ENCODE measurements at places on chromosomes 16 and 17. TPM values are rescaled to one million over a fixed set of nuclear protein-coding genes. Genes with fewer than 3 reads are reported as not detected.

DNA sequence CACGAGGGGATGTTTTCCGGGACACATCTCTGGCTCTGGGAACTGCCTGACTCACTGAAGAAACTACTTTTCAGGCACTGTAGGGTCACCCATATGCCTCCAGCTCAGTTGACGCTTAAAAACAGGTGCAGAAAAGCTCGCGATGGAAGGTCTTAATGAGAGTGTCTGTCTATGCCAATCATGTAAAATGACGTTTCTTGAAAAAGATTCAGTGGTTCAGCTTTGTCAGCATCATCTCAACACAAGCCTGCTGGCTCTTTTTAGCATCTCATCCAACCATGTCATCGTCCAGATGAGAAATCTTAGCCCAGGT is 27.5 kb downstream of the OR1D5 start:
- ATAC-seq: no peak

KRT15 gene
- total RNA-seq: 2,810 TPM

- ATAC-seq: no peak
These were observed 37.0 kb downstream of the NPLOC4 start for GRCh38 chr17:81599719-81600486.

NTN3 gene
- total RNA-seq: 0.08 TPM

ARHGAP23 gene
- 148 TPM for total RNA-seq

METTL2A gene
- total RNA-seq: 15.7 TPM

DNA sequence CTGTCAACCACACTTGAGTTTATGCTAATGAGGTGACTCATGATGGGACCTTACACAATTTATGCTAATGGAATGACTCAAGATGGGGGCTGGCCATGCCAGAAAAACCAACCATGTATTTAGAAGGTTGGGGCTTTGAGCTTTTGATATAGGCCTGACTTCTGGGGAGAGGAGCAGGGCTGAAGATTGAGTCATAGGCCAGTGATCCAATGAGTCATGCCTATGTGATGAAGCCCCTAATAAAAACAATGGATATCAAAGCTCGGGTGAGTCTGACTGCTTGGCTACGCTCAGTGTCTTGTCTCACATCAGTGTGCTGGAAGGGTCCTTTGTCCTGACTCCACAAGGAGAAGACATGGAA is 7.3 kb downstream of the MFSD6L start:
- peak; percentile 71 for ATAC-seq

DNA sequence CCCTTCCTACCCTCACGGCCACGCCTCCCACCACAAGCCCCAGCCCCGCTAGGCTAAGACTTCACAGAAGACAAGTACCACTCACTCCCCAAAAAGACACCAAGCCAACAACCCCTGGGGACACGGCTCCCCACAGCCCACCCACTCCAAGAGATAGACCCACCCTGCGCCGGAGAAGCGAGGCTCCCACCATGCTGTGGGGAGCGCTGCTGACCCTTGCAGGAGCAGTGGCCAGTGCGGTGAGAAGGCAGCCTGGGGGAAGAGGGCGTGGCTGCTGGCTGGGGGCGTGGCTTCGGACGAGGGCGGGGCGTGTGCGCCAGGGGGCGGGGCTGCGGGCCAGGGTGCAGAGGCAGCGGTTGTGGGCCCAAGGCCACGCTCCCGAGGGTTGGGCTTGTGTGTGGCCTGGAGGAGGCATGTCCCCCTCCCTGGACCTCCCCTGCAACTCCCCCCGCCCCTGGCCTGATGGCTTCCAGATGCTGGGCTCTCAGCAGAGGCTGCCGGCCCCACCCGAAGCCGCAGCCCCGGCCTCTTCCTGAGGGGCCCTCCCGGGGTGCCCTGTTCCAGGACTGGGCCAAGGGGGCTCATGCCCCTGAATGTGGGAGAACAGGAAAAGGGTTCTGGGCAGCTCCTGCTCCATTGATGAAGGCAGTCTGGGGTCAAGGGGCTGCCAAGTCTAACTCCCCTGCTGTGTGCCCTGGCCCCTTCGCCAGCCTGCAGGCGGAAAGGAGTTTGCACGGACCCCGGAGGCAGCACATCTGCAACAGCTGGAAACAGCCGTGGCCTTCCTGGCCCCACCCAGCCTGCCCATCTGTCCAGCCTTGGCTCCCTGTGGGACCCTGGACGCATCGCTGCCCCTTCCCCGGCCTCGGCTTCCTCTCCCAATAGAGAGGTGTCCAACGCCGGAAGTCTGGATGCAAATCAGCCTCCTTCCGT is 9.1 kb downstream of the TFAP4 start:
- ATAC-seq: peak; percentile 14

DNA sequence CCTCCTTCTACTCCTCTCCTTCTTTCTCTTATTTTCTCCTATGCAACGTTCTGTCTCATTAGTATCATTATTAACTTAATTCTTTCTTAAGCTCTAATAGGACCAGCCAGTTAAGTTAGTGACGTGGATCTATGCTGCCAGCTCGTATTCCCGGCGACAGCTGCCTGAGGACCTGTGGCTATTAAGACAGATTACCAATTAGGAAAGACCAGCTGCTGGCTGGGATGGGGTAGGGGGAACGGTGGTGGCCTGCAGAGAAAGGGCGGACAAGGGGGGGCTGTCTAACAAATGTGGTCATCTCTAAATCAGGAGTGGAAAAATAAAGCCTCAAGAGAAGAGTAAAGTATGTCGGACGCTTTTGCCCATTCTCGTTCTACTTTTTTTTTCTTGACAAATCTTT is 770 bp upstream of the MYH3 start:
- no peak for ATAC-seq

CFAP97D1 gene
- not detected for total RNA-seq

SERPINF2 gene
- total RNA-seq: 2.7 TPM

DNA sequence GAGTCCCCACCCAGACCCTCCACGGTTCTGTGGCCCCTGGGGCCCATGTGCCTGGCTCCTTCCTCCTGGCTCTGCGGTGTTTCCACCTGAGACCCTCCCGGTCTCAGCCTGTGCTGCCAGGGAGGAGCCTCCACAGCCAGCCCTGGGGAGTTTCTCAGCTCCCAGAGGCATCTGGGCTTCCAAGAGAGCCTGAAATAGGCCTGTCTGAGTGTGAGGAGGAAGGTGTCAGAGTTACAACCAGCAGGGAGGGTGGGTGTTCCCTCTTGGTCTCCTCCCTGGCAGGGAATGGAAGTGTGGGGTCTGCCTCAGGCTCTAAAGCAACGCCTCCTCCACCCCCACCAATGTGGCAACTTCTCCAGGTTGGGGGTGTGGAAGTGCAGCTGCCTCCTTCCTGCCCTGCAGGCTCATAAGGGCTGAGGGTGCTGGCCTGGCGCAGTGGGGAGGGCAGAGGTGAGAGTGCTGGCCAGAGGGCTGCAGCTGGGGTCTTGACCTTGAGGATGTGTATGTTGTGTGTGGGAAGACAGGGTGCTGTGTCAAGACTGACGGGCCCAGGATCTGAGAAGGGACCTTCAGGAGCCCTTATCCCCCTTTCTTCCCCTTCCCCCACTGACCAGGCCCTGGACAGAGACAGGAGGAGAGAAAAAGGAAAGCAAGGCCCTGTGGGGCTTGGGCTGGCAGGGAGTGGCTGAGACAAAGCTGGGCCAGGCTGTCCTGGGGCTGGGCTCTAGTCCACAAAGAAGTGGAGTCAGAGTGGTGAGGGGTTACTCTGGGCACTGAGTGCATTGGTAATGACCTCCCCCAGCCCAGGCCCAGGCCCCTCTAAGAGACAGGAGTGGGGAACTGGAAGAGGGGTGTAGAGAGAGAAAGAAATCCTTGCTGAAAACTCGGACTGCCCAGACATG is 2.4 kb downstream of the CYGB start:
- no peak for ATAC-seq

ITGB3 gene
- 1.7 TPM for total RNA-seq

GAS2L2 gene
- not detected for total RNA-seq

ADGRG1 gene
- total RNA-seq: 93.7 TPM

GRCh38 chr16:84357191-84357651 is 11.1 kb upstream of the ATP2C2 start:
- peak; percentile 72 for ATAC-seq

ZNF689 gene
- 2.8 TPM for total RNA-seq

- peak; percentile 8 for ATAC-seq
These were observed 2.4 kb downstream of the DOC2B start for GRCh38 chr17:179066-179432.

DNA sequence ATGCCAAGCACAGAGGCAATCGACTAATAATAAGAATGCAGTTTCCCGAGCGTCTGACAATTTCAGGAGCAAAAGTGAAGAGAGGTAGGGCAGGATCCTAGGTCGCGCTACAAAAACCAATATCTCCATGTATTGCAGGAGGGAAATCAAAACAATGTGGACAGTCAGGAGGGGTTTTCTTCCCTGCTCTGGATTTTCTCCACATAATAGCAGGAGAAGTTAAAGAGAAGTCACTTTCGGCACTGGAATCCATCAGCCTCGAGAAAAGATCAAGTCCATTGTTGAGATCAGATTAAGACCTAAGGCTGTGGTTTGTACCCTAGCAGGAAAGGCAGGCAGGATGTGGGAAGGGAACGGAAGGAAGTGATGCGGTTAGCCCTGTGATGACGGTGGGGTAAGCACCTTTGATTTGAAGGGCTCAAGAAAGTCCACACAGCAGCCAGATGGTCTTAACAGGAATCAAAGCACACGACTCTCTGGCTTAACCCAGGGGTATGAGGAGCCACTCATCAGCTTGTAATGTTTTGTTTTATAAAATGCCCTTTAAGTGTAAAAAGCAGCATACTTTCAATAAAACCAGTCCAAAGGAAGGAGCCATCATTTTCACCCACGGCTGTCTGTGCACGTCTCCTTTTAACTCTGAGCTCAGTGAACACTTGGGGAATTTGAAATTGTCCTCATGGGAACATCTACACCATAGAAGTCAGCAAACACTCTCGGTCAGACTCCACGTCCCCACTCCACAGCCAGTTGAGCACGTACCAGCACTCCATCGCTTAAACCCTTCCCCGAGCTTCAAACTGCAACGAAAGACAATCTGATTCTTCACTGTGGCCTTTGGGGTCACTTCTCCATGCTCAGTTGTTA is 15.8 kb upstream of the AKTIP start:
- peak; percentile 77 for ATAC-seq

GRCh38 chr16:59859676-59860402 is 1125.7 kb upstream of the GOT2 start:
- ATAC-seq: no peak

GRCh38 chr17:81821147-81821546 is 11.9 kb downstream of the MCRIP1 start:
- peak; percentile 31 for ATAC-seq

- ATAC-seq: no peak
These were observed 293.1 kb downstream of the BCAS3 start for GRCh38 chr17:60970741-60971140.

- ATAC-seq: no peak
These were observed 740.9 kb downstream of the CDH8 start for GRCh38 chr16:61295311-61295710.

IGFBP4 gene
- total RNA-seq: 72.1 TPM

SULT1A1 gene
- total RNA-seq: 4.7 TPM

DNA sequence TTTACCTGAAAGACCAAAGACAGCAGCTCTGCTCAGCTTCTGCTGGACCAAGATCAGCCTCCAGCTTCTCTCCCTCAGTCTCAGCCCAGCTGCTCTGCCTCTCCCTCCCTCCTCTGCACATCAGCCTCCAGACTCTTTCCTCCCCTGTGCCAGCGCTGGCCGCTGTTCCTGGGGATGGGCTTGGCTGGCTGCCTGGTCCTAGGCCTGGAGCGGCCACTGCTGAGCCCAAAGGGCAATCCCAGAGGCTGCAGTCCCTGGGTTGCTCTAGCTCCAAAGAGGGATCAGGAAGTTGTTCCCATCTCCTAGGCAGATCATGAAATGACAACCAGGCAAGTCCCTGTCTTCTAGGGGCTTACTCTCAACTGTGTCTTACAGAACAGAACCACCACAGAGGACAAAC is 31.3 kb downstream of the DCUN1D3 start:
- ATAC-seq: peak; percentile 9

GRCh38 chr16:67198238-67198734 is 645 bp upstream of the ELMO3 start:
- ATAC-seq: peak; percentile 63

DNA sequence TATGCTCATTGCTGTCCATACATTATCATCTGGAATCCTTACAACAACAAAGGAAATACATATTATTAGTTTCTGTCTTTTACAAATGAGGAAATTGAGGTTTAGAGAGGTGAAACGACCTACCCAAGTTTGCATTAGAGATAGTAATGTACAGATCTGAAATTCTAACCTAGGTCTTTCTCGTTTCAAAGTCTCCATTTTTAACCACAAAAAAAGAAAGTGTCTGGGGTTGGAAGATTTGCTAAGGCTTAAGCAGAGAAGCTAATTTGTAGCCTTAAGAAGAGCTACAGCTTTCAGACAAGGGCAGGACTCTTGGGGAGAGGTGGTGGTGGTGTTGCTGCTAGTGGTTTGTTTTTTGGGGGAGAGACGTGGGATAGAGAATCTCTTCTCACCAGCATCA is 19.2 kb downstream of the CIITA start:
- no peak for ATAC-seq

SALL1 gene
- total RNA-seq: not detected

GRCh38 chr16:79276501-79276900 is 324.0 kb downstream of the MAF start:
- ATAC-seq: no peak

TPSD1 gene
- not detected for total RNA-seq

- no peak for ATAC-seq
These were observed 9.5 kb downstream of the KNOP1 start for GRCh38 chr16:19708296-19709205.

- ATAC-seq: no peak
These were observed 17.0 kb downstream of the LSM12 start for GRCh38 chr17:44049294-44050060.

PPP1R1B gene
- total RNA-seq: 1.6 TPM

DNA sequence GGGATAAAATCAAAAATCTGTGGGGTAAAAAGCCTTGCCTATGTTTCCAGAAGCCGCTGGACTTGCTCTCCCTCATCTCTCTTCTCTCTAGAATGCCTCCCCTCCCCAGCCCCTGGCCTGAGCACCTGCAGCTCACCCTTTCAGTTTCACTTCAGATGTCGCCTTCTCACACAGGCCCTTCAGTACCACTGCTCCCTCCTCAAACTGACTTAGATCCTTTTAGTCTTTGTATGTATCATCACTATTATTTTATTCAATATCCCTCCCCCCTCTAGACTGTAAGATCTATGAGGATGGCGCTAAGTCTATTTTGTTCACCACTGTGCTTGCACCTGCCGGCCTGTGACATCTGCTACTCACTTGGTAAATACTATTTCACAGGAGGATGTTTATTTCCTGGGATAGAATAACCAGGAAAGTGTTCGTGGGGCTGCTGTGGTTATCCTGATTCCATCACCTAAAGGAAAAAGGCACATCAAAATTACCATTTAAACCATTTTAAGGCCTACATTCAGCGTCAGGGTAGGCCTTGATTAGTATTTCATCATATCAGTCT is 122.3 kb downstream of the MRTFB start:
- ATAC-seq: no peak

CCDC78 gene
- 0.40 TPM for total RNA-seq
